ENCODE measurements at places on chromosomes 6 and 20.
A peak's percentile ranks its signal among the peaks of the same experiment; 100 is the strongest.

- no peak for DNase-seq
These were observed 152.8 kb downstream of the TAF4 start for GRCh38 chr20:61912665-61913422.

DNA sequence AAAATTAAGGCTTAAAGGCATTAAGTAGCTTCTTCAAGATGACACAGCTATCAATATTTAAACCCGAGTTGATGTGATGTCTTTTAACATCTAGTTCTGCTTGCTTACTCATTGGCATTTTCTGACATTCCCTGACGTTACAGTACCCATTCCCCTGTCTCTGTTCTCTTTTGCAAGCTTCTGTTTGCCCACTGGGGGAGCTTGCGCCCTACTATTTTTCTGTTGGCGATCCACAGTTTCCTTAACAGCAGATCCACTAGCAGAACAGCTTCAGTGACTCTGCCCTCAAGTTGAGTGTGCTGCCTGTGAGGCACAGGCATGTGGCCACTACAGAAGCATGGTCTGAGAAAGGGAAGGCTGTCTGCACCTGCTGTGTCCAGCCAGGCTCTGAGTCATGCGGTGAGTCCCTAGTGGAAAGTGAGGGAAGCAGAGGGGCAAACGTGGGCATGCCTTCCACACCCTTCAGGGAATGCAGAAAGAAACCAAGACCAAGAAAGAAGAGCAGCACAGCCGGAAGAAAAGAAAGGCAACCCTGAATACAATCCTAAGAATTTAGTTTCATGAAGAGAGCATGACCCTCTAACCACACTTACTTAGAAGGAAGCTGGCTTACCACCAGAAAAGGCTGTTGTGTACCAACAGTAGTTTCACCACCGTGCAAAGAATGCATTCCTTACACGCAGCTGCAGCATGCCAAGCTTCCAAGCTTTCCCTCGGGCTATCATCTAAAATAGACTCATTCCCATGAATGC lies 97.7 kb upstream of the VGLL2 start:
- DNase-seq, result peak; percentile 28

GRCh38 chr6:52503323-52503747 lies 73.5 kb downstream of the TRAM2 start:
- peak; percentile 73 for DNase-seq

DNA sequence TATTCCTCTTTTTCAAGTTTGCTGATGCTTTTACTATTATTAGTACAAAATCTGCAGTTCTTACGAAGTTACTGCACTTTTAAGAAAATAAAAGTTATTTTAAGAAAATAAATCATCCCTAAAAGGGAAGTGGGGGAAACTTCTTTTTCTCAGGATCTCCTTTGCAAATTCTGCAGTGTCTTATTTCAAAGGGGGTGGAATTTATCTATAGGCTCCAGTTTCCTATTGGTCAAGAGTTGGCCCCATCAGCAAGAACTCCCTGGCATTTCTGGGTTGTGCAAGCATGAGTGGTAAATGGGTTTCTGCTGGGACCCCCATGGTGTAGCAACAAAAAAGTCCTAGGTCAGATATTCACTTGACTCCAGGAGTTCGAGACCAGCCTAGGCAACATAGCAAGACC lies 136.3 kb upstream of the PRDM1 start:
- no peak for DNase-seq

DNA sequence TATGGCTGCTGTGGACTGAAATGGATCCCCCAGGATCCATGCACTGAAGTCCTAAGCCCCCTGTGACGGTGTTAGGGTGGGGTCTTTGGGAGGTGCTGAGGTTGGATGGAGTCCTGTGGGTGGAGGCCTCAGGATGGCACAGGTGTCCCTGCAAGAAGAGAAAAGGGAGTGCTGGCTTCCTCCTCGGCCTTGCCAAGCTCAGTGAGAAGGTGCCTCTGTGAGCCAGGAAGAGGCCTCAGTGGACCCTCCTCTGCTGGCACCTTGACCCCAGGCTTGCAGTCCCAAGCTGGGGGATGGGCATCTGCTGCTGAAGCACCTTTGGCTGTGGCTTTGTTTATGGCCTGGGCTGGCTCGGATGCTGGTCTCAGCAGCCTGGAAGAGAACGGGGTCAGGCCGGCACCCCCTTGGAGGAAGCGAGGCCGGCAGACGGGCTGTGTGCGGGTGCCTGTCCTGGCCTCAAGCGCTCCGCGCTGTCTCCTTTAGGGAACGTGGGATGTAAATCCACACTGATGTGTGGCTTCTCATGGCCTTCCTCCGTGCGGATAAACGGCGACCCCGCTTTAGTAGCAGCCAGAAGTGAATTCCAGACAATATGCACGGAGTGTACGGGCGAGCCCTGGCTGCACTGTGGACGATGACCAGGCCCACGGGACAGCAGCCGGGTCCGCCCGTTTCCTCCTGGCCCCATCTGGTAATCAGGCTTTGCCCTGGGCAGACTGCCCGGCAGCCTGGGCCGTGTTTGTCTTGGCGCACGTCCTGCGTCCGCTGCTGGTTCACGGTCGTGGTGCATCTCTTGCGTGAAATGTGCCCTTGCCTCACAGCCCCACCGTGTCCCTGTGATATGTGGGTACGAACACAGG lies 182.6 kb downstream of the ERMARD start:
- no peak for DNase-seq

DNA sequence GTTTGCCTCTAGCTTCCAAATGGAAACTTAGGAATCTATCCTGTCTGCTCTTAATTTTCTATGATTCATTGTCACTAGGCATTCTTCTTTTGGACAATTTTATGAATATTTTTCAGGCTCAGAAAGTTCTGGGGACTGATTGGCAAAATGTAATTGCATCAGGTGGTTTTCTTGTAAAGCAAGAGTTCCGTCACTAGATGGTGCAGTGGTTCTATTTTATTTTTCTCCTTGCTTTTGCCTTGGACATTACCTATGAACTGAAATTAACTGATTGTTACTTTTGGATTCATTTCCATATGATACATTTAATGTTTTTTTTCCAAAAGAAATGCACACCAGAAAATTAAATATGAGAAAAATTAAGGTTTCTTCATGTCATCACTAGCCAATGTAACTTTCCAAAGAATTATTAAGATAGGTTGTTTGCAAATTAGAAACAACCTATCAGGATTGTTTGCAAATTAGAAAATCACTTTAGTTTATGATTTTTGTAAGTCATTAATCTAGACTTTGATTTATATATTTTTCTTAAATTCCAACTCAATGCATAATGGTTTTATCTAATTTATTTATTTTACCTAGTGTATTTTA lies 48.0 kb downstream of the TMEM170B start:
- peak; percentile 80 for DNase-seq

- no peak for DNase-seq
These were observed 6.9 kb downstream of the ZSCAN23 start for GRCh38 chr6:28436404-28436803.

- no peak for DNase-seq
These were observed 94.3 kb upstream of the BHLHE23 start for GRCh38 chr20:63100926-63101699.

- no peak for DNase-seq
These were observed 35.0 kb downstream of the ARMC2 start for GRCh38 chr6:108883172-108883571.
